ENCODE measurements at places on chromosomes 4 and X.

- DNase-seq: peak; percentile 10
Measured at GRCh38 chr4:11765849-11766453, 337.3 kb upstream of the HS3ST1 start.

GRCh38 chr4:113236916-113237315 is 187.5 kb downstream of the ANK2 start:
- no peak for DNase-seq

GRCh38 chrX:53678667-53679066 is 7.9 kb downstream of the HUWE1 start:
- DNase-seq: no peak

DNA sequence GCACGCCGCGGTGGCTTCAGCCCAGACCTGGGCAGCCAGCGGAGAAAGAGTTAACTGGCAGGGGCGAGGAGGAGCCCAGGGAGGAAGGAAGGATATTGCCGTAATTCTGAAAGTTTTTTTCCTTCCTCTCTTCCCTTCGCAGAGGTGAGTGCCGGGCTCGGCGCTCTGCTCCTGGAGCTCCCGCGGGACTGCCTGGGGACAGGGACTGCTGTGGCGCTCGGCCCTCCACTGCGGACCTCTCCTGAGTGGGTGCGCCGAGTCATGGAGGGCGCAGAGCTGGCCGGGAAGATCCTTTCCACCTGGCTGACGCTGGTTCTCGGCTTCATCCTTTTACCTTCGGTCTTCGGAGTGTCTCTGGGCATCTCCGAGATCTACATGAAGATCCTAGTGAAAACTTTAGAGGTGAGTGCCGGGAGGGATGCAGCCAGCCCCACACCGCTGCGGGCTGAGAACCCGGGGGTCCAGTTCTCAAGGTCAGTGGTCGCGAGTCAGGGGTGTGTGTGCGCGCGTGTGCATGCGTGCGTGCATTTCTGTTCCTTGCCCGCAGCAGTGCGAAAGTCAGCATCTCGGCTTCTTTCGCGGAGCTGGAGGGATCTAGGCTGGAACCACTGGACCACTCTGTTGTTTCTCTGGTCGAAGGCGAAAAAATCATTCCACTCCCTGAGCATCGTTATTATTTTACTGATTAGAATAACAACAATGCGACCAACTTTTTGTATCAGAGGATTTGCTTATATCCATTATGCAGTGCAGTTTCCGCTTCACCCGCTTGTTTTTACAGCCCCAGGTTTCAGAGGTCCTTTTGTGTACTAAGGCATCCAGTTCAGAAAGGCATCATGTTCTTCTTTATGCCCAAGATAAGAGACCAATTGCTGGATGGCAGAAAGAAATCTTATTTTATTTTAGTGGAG is 709 bp downstream of the GPAT3 start:
- DNase-seq: peak; percentile 17

DNA sequence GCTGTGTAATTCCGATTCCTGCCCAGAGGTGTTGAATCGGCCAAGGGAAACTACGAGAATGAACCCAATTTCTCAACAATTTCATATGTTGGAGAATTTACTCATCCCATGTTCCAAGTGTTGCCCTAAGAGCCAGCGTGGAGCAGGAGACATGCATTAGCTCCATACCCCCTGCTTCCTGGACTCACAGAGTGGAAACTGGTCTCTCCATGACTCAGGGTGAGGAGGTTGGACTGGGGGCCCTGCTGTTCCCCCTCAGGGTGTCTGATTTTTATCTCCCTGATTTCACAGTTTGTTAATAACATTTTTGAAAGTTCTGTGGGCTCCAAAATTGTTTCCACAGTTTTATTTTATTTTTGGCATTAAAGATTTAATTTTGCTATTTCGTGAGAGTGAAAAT is 183.0 kb upstream of the SFRP2 start:
- DNase-seq: no peak

- DNase-seq: no peak
Measured at GRCh38 chr4:105594099-105595010, 41.9 kb downstream of the ARHGEF38 start.

DNA sequence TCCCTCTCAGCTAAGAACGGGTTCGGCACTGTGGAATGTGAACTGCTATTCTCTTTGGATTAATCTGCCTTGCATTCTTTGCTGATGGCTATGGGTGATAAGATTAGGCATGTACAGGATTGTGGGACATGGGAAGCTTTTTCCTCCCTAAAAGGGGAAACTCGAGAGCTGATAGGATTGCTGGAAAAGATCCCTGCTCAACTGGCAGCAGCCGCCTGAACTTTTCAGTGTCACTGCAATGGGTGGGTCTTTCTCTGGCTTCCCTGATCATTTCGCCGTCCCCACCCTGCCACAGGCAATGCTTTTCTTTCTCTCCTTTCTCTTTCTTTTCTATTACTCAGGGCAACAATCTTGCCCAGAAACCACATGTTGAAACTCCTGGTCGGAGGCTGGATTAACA is 20.5 kb downstream of the PAGE2 start:
- DNase-seq: no peak

DNA sequence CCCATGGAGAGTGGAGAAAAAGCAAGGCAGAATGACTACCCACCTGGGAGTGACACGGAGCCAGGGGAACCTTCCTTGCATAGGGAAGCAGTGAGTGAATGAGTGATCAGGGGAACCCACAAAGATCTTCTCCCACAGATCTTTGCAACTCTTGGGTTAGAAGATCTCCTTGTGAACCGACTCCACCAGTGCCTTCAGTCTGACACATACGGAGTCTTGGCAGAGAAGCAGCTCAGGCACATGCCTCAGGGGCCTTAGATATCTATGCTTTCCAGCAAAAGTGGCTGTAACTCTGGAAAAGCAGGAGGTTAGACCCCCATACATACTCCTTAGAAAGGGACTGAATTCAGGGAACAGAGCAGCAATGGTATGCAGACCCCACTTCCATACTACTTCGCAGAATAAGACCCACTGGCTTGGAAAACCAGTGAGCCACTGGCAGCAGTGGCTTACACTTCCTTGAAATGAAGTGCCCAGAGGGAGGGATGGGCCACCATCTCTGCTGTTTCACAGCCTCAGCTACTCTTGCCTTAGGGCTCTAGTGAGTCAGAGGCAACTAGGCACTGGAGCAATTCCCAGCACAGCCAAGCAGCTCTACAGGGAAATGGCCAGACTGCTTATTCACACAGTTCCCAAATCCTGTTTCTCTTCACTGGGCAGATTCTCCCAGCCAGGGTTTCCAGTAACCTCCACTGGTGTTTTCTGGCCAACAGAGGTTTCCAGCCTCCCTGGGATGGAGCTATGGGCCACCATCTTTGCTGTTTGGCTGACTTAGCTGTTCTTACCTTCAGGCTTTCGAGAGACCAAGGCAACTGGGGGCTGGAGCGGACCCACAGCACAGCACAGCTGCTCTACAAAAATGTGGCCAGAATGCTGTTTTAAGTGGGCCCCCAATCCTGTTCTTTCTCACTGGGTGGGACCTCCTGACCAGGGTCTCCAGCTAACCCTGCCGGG is 82.8 kb upstream of the TCEAL2 start:
- DNase-seq: no peak

- no peak for DNase-seq
Measured at GRCh38 chr4:83947830-83948193, 411.9 kb downstream of the GPAT3 start.

DNA sequence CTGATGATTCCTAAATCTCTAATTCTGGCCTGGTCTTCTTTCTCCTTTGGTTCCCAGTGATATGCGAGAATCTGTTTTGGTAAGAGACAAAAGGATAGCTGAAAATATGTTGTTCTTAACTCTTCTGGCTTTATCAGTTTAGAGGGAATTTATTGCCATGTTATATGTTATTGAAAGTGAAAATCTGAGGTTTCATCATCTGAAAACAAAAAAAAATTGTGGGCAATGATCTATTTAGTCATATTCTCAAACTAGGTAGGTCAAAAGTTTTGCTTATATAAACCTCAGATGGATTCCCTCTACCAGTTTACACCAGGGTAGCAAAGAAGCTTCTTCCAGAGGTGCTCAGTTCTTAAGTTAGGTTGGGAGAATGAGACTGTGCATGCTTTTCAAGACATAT is 103.6 kb downstream of the ITM2A start:
- DNase-seq: no peak

DNA sequence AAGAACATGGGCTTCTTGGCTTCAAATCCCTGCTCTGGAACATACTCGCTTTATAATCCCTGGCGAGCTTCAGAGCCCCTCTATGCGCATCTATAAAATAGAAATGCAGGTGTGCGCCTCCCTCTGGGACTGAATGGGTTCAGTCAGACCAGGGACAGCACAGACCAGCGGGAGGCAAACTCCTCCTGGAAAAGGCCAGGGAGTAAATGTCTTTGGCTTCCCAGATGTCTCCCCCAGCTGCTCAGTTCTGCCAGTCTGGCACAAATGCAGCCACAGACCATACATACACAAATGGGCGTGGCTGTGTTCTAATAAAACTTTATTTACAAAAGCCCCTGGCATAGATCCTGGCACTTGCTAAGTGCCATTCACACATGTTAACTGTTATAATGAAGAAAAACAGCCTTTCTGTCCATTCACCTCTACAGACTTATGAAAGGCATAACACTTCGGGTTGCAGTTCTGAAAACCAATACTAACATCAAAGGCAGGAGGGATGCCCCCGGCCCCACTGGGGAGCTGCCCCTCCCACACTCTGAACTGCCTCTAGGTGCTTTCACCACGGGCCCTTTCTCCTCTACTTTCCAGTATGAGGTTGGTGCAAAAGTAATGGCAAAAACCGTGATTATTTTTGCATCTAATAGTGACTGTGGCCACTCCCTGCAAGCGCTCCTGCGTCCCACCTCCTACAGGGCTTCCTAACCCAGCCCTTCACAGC is 4.6 kb downstream of the JAKMIP1 start:
- no peak for DNase-seq

- DNase-seq: no peak
Measured at GRCh38 chr4:138405466-138405891, 163.3 kb upstream of the SLC7A11 start.

- DNase-seq: no peak
Measured at GRCh38 chr4:1488831-1489638, 82.8 kb upstream of the NKX1-1 start.

GRCh38 chr4:77104791-77105540 is 29.2 kb upstream of the CCNI start:
- peak; percentile 45 for DNase-seq

DNA sequence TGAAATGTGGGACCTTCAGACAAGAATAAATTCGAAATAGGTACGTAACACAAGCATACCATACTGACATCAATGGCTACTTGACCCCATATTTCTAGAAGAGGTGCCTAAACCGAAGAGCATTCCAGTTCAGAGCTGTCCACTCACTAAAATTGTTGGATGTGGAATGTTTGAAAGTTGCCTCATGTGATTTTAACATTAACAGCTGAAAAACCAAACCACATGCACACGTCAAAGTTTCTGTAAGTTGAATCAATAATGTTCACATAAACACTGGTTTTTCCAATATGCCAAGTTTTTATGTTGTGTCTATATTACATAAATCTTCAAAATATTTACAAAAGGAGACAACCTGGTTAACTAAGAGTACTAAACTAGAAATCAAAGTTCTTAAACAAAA is 3.5 kb downstream of the UBE2D3 start:
- DNase-seq: no peak

DNA sequence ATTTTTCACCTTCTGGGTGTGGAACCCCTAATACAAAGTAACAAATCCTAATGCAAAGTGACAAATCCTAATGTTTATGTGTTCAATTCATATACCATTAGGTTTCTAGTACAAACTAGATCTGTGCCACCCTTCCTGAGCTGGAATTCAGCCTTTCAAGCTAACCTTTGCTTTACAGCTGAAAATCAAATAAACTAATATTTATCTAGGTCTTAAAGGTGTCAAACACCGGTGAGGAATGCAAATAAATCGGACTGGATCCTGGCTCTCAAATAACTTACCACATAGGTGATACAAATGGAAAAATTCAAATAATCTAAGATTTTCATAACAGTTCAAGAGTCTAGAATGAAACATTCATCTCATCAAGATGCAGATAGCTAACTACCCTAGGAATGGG is 11.6 kb downstream of the IRF2 start:
- no peak for DNase-seq

DNA sequence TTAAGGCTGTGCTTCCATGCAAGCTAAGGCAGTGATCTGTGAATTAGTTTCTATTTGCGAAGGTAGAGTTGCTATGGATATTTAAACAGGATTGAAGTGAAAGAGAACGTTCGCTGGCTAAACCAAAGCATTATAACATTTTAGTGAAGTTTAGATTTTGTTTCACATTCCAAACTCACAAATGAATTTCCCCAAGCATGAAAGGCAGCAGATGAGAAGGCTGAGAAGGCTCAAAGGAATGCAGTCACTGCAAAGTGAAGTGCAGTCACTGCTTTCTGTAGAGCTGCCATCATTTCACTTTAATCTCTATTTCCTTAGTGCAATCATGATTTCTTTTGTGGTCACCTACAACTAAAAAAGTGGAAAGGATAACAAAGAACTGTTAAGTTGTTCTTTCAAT is 334.7 kb upstream of the NR3C2 start:
- no peak for DNase-seq

DNA sequence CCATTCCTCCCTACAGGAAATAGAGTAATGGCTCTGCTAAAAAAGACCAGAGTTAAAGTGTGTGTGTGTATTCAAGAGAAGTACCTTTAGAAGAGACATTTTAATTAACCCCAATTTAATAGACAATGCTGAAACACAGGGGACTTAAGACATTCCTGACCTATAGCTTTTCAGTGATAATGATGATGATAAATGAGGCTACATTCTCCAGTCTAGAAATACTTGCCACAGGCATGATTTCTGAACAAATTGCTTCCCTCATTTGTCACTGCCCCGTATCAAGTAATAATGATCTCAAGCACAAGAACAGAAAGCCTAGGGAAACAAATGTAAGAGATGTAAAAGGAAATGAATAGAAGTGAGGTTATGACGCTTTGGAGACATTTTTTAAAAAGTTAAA is 117.1 kb downstream of the UNC5C start:
- no peak for DNase-seq

GRCh38 chrX:132034648-132035047 is 11.5 kb downstream of the STK26 start:
- DNase-seq: no peak

GRCh38 chr4:20565075-20565721 is 135.1 kb upstream of the PACRGL start:
- no peak for DNase-seq

DNA sequence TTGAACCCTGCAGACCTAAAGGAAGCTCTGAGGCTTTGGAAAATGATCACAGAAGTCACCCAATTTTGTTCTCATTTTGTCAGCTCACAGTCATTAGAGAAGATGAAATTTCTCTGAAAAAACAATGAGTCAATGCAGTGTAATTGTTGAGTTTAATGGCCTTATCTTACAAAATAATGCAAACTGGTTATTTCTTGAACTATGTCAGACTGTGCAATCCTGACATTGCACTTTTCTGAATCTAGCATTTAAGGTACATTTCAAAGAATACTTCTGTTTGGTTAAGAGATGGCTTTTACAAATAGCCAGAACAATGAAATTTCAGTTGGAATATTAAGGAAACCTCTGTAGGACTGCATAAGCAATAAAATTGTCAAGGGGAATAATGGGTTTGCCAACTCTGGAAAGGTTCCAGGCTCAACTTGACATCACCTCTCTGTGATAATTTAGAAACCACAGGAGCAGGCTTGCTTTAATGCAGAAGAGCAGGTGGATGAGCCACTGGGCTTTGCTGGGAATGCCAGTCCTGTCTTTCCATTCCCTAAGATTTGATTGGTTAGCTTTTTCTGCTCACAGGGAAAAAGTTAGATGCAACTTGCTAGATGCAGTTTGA is 222.8 kb downstream of the FRMPD4 start:
- DNase-seq: no peak

GRCh38 chr4:108628411-108628810 is 8.0 kb downstream of the RPL34 start:
- DNase-seq: no peak

GRCh38 chrX:13485167-13485566 is 84.2 kb upstream of the EGFL6 start:
- no peak for DNase-seq

- no peak for DNase-seq
Measured at GRCh38 chrX:123803331-123803983, 56.4 kb upstream of the XIAP start.

All from cerebellum (tissue), 4 donors.